Keratinocyte (primary cell): ENCODE measurements at places on chromosomes 2 and 18.
A peak's percentile ranks its signal among the peaks of the same experiment; 100 is the strongest.

DNA sequence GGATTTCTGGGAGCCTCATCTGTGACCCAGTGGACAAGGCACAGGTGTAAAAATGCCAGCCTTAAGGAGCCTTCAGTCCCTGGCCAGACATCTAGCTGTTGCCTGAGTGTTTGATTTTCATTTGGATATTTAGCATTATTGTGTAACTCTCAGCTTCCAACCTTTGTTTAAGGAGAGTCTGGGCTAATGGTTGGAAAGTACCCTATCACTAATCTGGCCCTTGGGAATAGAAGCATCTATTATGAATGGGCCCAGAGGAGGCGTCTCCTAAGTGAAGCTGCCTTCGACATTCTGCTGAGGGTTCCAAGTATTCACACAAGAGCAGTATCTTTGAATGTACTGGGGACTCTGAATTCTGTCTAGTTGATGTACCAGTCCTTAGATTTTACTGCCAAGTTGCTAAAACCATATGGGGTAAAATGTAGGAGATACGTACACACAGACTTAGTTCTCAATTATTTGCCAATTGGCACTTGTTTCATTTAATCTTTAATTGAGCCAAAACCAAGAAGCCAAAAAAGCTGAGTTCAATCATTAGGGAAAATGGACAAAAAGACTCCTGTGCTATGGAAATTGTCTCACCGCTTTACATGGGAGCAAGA, 7.2 kb upstream of the ANKRD29 start:
- no peak for DNase-seq

GRCh38 chr18:848062-848861, 36.2 kb upstream of the YES1 start:
- DNase-seq, result no peak

DNA sequence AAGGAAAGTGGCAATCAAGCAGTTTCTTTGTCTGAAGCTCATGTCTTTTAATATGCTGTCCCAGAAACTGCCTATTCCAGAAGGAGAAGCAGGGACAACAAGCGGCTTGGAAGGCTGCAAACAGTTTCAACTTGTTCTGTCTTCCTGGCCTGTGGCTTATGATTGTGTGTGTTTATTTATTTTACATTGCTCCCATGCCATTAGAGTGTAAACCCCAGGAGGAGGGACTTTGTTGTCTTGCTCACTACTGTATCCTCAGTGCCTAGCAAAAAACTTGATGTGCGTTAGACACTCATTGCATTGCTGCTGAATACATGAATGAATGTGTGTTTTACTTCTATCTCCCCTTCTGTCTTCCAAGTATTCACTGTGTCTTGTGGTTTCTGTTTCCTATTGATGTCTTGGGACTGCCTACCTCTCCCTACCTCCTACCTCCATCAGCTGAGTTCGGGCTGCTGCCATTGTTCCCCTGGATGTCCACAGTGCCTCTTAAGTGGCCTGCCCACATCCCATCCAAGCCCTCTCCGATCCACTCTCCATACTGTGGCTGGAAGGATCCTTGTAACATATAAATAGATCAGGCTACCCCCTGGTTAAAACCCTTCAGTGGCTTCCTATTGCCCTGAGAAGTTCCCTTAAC, 261.4 kb downstream of the DYSF start:
- DNase-seq, result no peak

DNA sequence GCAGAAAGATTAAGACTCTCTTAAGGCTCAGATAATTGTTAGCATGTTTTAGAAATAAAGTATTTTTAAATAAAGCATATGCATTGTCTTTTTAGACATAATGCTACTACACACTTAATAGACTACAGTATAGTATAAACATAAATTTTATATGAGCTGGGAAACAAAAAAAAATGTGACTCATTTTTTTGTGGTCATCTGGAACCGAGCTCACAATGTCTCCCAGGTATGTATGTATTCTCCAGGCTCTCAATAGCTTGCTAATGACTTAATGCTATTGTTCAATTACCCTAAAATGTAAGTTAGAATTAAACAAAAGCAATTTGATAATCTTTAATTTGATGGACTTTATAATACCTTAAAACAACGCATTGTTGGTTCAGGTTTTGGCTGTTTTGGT, 167.2 kb downstream of the NUP35 start:
- peak; percentile 26 for DNase-seq

DNA sequence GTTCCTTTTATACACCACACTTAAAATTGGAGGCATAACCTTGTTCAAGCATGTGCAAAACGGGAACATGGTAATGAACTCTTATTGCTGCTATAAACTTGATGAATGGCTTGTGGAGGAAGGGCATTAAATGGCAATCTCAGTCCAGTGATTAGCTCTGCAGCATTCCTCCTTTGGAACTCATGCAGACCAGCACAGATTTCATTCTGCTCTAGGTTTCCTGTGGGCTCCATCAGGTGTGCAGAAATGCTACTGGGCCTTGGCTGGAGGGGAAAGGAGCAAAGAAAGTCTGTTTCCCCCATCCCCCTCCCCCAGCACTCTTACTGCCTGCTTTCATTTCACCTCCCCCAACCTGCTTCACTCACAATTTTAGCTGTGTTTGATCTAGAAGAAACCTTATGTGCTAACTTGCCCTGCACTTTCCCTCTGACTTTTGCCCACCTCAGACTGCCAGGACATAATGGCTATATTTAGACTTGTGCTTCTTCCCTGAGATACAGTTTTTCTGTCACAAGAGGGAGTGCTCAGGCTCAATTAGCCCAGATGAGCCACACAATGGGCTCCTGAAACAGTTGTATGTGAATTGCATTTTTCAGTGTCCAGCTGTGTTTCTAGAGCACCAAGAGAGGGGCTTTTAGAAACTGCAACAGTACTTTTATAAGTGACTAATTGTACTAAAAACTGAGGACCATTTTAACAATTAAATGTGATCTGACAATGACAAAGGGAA, 109.8 kb downstream of the FSHR start:
- no peak for DNase-seq

DNA sequence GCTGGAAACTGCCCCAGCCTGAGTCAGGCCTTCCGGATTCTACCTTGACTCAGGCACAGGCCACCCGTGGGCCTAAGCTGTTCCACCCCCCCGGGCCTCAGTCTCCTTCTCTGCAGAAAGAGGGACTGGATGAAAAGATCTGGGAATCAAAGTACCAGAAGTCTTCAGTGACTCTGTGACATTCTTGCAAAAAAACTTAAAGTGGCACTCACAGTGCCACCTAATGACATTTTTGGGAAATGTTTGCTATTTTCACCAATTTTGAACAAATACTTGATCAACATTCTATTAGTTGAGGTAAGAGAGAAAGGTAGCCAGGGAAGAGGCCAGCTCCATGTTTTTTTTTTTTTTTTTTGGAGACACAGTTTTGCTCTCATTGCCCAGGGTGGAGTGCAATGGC, 48.3 kb upstream of the ACAA2 start:
- DNase-seq, result no peak

- DNase-seq, result no peak
These were observed 625 bp downstream of the LYPD6 start for GRCh38 chr2:149331023-149331400.

DNA sequence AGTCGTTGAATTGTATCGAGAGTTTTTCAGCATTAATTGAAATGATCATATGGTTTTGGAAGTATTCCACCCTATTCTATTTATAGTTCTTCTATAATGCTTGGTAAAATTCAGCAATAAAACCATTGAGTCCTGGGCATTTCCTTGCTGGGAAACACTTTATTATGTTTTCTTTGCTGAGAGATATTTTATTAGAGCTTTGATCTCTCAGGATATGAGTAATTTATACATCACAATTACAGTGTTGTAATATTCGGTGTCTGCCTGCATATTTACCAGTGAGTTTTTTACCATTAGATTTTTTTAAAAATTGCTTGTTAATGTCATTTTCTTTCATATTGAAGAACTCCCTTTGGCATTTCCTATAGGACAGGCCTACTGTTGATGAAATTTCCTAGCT, 402.7 kb upstream of the FSIP2 start:
- DNase-seq, result no peak

DNA sequence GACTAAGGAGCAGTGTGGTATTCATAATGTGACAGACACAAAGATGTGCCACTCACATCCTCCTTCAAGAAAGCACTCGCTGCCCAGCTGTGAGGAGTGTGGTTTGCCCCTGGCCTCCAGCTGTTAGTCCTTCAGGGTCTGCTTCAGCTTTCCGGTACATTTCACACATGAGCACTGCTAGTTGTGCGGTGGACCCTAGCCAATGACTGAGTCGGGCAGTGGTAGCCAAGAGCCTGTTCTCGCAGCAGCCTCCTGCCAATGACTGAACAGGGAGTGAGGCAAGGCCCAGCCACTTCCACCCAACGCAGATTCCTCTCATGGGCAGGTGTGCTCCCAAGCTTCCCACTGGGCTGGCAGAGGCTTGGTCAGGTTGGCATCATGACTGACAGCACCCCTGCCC, 254.3 kb downstream of the RBM43 start:
- no peak for DNase-seq

- DNase-seq, result no peak
These were observed 199.6 kb downstream of the HRH4 start for GRCh38 chr18:24659827-24660720.

DNA sequence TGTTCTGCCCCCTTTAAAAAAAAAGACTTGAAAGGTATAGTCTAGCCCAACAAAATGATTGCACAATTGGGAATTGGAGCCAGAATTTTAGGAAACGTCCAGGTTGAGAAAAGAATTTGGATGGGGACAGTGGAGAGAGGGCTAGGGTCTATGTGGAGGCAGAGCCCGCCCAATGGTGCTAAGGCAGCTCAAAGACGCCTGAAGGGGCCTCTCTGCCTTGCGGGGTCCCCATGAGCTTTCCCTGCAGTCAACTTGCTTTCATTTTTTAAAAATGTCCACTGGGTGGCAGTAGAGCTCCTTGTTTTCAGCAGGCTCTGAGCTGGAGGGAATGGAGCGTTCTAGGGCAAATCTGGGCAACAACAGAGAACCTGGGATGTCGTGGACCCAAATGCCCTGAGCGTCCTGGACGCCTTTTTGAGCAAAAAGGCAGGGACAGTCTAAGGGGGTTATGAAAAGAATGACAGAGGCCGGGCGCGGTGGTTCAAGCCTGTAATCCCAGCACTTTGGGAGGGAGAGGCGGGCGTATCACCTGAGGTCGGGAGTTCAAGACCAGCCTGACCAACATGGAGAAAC, 40.2 kb upstream of the ITM2C start:
- peak; percentile 42 for DNase-seq

- DNase-seq, result no peak
These were observed 6.0 kb downstream of the NEMP2 start for GRCh38 chr2:190528521-190529001.

GRCh38 chr2:37892436-37893114, 32.5 kb upstream of the RMDN2 start:
- DNase-seq, result no peak

- DNase-seq, result no peak
These were observed 12.6 kb downstream of the AGPS start for GRCh38 chr2:177405029-177405692.

- no peak for DNase-seq
These were observed 170.1 kb downstream of the HAUS1 start for GRCh38 chr18:46274266-46274665.

DNA sequence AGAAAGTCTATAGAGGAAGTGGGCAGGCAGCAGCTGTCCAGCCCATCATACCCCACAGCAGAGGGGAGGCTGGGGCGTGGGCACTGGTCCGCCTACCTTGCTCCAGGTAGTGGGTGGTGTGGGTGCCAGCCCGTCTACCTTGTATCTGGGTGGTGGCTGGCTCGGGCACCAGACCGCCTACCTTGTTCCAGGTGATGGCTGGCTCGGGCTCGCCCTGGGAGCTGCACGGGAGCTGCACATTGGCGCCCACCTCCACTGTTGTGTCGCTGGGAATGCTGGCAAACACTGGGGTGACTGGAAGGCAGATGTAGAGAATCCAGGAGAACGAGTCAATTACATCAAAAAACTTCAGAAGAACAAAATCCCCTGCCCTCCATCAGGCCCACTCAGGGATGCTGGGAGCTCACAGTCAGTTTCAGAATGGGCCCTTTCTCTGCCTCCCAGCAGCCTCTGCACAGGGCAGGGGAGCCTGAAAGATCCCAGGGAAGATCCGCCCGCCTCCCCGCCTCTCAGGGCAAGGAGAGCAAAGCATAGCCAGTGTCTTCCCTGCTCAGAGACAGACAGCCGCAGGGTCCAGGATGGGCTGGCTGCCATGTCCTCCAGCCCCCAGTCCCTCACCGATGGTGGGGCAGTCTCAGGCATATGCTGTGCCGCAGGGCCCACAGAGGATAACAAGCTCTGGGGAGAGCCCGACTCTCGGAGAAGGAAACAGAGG, 82.3 kb downstream of the PXDN start:
- DNase-seq, result no peak

DNA sequence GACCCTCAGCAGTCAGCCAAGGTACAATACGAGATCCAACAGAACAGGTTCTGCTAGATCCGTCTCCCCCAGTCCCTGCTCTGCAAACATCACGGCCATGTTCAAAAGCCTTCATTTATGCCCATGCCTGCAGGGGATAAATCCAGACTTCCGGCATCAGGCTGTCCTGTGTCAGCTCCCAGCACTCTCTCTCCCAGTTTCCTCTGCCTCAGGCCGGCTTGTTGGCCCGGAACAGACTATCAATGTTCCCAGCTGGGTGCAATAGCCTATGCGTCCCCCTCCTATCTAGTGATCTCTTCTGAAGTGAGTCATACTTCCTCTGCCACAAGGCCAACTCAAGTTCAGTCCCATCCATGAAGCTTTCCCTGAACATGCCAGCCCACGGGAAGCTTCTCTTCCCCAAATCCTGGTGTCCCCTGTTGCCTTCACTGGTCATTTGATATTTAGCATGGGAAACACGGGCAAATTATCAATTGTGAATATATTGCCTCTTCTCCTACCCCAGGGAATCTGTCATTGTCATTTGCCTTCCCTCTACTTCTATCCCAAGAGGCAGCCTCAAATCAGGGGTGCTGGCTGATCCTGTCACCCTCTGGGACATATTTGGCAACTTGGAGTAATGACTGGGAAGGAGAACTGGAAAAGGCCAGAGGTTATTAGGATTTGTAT, 51.1 kb downstream of the CAPN13 start:
- DNase-seq, result peak; percentile 17

DNA sequence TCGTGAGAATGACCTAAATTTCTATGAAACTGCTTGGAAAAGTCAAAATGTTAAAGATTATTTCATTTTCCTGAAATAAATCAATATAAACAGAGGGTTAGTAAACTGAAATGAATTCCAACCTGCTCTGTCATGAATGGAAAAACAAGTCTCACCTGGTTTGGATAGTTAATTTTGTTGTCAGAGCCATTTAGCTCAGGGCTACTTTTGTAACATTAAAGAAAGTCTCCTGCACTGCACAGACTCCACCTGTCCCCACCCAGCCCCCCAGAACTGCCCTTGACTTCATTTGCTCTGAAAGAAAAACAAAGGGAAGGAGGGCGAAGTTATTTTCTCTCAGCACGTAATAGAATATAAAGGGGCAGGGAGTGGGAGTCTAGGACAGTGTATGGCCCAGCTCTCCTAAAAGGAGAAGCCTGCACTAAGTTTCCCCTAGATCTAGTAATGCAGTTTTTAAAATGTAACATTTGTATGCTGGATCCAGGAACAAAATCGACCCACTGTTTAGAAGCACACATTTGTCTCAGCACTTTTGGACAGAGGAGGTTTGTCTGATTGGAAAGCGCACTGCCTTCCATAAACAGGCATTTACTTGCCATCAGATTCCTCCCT, 54.2 kb upstream of the ACSL3 start:
- DNase-seq, result no peak

GRCh38 chr2:49961346-49961745, 807.0 kb upstream of the FSHR start:
- no peak for DNase-seq

- DNase-seq, result no peak
These were observed 76.5 kb upstream of the APCDD1 start for GRCh38 chr18:10377956-10378355.

GRCh38 chr2:165376571-165376975, 92.9 kb upstream of the CSRNP3 start:
- no peak for DNase-seq

GRCh38 chr2:152083202-152083875, 15.5 kb downstream of the CACNB4 start:
- no peak for DNase-seq
